ENCODE measurements at places on chromosomes 3 and 15.
A peak's percentile ranks its signal among the peaks of the same experiment; 100 is the strongest.

DNA sequence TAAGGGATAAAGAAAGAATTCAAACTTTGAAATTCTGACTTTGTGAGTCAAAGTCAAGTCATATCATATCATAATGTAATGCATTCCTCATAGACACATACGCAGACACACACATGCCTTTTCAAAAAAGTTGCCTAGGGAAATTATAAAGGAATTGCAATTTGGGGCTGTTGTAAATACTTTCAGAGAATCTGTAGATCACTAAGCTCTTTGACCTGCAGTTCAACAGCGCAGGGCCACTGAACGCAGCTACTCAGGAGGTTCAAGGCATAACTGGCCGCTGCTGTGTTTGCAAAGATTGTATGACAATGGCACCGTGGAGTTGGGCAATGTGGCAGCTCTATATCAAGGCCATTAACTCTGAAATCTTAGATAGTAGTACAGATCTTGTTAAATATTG is 188.4 kb upstream of the THRB start:
- no peak for DNase-seq

GRCh38 chr3:48795997-48796732 is 51.5 kb downstream of the PRKAR2A start:
- DNase-seq: no peak

DNA sequence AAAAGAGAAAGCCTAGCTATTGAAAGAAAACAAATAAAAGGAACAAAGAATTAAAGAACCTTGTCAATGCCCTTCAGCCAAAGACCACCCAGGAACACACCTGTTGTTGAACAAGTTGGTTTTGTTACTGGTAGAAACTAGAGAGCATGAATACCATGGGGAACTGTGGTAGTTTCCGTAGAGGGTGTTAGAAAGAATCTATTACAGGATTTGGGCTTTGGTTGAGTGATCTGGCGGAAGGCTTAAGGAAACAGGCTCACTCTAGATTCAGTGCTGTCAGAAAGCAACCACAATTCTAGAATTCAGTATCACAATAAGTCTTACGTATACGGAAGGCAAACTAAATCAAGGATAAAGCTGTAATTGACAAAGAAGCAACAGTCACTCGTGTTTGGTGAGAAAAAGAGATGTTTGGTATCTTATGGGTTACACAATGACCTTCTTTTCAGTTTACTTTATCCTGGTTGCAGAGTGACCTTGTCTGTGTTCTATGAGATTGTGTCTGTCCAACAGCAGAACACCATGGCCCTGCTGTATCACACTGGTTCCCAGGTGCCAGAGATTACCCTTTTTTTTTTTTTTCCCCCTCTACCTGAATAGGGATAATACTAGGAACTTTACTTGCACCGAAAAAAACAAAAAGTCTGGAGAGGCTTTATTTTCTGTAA is 265.9 kb downstream of the SHQ1 start:
- DNase-seq: no peak

GRCh38 chr3:198032039-198032936 is 72.3 kb downstream of the LMLN start:
- DNase-seq: no peak

DNA sequence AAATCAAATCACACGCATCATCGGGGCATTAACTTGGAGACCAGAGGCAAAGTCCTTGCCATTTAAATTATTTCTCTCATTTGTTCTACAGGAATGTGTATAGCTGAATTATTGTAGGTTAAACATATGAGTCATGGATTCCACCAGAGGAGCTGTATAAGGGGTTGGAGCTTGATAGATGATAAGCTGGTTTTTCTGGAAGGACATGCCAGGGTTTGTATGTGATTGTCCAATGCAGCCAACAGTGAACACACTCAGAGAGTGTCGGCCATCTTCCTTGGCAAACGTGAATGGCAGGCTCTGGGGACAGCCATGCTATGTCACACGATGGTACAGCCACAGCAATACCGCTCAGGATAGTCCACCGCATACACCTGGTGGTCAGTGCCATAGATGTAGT is 25.1 kb downstream of the SSUH2 start:
- DNase-seq: peak; percentile 63

DNA sequence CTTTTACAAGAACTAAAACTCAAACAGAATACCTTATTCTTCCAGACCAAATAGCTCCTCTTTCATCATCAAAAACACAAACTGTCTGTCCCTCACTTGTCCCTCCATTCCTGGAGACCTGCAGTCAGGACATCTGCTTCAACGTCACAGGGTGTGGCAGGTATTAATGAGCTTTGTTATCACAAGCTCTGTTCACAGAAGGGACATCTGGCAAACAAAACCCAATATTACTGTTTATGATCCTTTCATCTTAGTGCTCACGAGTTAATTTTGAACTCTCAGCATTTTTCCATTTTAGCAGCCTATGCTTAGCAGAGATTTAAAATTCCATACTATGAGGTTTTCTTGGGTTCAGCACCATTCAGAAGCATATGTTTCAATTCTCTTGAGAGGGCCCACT is 32.9 kb downstream of the AP3S2 start:
- DNase-seq: no peak

- DNase-seq: peak; percentile 100
These were observed 554 bp upstream of the GSK3B start for GRCh38 chr3:120094776-120095225.

GRCh38 chr3:156702367-156702766 is 28.0 kb downstream of the TIPARP start:
- DNase-seq: no peak

DNA sequence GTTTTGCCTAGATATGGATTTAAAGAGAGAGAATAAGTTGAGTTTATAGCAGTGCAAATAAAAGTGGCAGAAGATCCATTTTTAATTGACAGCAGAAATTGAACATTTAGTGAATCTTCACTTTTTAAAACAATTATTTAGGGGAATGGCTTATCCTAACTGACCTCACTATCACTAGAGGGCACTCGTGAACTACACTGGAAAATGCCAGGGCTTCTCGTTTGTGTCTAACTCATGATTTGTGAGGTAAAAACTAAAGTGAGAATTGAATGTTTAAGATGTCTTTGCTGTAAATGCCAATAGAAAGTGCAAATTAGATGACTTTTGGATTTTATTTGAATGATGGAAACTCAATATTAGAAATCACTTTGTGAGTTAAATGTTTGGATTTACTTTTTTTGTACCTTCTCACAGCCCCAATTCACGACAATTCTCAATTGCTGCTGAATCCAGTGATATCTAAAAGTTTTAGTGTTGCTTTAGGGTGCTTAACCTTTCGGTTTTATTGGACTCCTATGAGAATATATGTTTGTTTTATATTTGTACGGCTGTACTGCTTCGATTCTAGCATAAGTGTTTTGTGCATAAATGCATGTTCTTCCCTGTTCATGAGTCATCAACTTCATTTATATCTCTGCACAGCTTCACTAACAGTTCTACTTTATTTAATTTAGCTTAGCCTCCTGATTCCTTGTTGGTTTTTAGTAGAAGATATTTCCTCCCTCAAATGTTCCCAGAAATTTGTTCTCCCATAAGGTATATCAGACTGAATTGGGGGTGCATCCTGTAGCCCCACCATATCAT is 462.1 kb downstream of the MFSD1 start:
- peak; percentile 52 for DNase-seq

DNA sequence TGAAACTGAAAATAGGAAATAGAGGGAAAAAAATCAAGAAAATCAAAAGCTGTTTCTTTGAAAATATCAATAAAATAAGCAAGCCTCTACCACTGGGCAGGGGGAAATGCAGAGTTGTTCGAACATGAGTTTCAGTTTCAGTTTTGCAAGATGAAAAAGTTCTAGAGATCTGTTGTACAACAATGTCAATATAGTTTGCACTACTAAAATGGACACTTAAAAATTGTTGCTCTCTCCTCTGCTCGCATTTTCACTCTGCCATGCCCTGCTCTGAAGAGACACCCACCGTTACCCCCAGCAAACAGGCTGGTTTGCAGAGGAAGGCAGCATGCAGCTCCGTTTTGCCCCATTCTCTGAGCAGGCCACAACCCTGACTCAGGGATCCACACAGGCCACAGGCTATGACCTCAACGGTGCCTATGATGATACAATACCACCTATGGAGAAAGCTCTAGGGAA is 64.5 kb downstream of the ZNF148 start:
- DNase-seq: no peak

DNA sequence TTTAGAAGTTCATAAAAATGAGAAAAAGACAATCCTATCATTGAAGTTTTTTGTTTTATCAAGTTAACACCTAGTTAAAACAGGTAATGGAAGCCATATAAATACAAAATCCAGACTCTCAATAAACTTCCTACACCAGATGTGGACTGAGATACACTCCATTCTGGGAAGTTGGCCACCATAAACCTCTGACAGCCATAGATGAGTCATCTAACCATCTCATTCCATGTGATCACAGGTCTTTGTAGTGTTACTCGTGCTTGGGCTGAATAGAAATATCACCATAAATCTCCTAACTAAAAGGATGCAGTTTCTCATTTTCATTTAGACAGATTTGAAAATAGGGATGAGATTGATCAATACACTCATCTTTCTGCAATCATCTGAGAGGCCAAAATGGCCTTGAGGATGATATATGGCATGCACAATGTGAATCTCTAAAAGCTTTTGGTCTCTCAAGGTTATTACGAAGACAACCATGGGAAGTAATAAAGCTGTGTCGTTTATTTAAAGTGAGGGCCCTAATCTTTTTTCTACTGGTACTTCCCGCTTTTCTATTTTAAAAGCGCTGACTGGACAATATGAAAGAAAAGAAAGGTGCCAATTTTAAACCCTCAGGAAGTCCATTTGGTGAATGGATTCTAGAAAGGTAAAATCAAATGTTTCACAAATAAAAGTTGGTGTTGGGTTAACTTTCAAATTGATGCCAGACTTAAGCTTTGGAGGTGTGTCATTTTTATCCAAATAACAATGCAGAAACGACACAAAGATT is 155.5 kb downstream of the POLR2M start:
- DNase-seq: peak; percentile 90

DNA sequence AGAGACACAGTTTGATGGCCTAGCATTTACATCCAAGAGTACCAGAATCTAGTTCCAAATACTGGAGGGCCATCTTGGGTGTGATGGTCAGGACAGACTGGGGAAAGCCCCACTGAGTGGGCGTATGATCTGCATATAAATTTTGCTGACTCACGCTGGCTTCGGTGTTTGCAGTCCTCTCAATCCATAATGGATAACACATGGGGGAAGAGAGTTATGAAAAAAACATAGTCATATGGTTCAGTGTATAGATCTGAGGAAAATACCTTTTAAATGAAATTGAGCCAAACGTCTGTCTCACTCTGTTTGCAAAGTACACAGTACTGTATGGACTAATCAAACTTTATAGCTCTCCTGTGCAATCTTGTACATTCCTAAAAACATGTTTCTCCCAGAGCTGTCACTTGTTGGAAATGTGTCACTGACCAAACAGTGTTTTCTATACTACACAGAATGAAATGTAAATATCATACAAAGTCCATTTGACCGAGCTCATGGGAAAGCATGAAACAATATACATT is 125.3 kb upstream of the THBS1 start:
- DNase-seq: peak; percentile 49

- no peak for DNase-seq
These were observed 22.6 kb downstream of the STARD5 start for GRCh38 chr15:81301385-81301784.

DNA sequence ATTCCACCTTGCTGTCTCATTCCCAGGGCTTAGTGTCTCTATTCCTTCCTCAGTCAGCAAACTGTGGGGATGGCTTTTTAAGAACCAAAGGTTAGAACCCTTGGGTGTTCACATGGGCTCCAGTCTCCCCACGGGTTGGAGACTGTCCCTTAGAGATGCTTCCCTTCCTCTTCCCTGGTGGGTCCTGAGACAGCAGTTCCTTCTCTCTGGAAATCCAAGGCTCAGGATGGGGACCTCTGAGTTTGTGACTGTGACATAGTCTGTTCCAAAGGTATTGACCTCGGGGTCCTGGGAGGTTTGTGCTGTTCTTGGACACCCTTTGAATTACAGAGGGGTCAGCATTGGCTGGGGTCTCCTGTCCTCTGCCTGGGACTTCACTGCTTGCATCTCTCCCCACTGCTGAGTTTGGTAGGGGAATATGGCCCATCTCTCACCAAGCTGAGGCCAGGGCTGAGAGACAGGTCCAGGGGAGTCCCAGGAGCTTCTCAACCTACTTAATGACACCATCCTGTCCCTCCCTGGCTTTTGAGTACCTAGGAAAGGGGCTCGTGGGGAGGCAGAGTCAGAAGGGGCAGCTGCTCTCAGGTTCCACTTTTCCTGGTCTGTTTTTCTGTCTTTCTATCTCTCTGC is 1.5 kb downstream of the GRM2 start:
- DNase-seq: no peak

- DNase-seq: peak; percentile 29
These were observed 78.1 kb downstream of the ZPLD1 start for GRCh38 chr3:102512734-102513504.

DNA sequence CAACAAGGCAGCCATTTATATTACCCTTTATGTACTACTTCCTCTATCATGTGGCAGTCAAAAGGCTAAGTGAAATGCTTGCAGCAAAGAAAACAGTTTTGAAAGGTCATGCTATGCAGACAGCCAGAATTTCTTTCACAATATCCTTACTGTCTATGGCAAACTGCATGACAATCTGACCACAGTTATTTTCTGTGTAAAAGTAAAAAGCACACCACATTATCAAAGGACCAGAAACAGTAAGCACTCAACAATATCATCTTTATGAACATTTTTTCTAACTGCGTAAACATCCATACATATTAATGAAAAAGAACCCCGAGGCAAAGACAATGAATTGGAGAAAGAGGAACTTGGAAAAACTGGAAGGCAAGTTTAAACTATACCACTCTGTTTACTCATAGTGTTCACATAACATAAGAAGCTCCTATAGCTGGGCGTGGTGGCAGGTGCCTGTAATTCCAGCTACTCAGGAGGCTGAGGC is 47.9 kb downstream of the PIK3CB start:
- DNase-seq: peak; percentile 46

DNA sequence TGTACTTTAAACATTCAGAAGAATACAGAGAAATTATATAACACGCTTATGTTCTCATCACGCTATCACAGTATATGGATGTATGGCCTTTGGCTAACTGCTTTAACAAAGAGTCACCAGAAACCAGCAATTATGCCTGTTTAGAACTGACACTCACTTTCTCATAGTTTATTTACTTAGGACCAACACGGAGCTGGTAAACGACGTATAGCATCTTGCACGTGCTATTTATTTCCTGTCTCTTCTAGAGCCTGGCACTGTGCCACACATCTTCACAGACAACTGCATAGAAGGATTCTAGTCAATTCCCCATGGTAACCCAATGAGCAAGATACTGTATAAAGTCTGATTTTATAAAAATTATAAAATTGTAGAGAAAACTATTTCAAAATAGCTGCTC is 43.6 kb downstream of the TBC1D2B start:
- DNase-seq: no peak

GRCh38 chr3:193744822-193745684 is 152.0 kb downstream of the OPA1 start:
- DNase-seq: no peak

- peak; percentile 56 for DNase-seq
These were observed 97.2 kb upstream of the TMCO5A start for GRCh38 chr15:37837276-37837675.

- DNase-seq: no peak
These were observed 81.8 kb upstream of the THBS1 start for GRCh38 chr15:39499042-39499441.

- no peak for DNase-seq
These were observed 982.2 kb upstream of the SEMA6D start for GRCh38 chr15:46735115-46735514.

All from astrocyte of the spinal cord (primary cell).